ENCODE measurements at places on chromosomes 2 and 18.

GRCh38 chr2:55157474-55157884 is 74.6 kb downstream of the CLHC1 start:
- H3K4me1 ChIP-seq: peaks cover 56% of the 10 kb centered on the region
- H3K4me3 ChIP-seq: no peak overlapping the region
- no peaks in the 10 kb centered on the region for H3K27me3 ChIP-seq
- H3K36me3 ChIP-seq: no peaks in the 10 kb centered on the region
- H3K27ac ChIP-seq: peak overlapping the region; percentile 53
- DNase-seq: no peak

DNA sequence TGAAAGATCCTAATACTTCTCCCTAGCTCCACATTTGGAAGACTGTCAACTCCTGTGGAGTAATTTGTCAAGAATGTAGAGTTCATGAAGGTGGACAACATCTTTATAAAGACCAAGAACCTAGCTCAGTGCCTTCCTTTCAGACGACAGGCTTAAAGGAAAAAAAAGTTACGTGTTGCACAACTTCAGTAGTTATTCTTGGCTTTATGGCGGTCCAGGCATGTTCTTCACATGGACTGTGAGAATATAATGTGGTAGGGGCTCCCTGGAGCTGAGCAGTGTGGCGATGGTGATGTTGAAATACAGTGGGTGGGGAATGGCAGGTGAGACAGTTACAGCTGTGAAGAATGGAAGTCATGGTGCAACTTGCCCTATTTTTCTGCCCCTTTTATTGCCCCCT is 3.9 kb downstream of the TAF1B start:
- no peak overlapping the region for H3K4me3 ChIP-seq
- no peaks in the 10 kb centered on the region for H3K27me3 ChIP-seq
- peaks cover 36% of the 10 kb centered on the region for H3K36me3 ChIP-seq
- no peak for DNase-seq
- no peak overlapping the region for H3K27ac ChIP-seq
- H3K4me1 ChIP-seq: peaks cover 11% of the 10 kb centered on the region

DNA sequence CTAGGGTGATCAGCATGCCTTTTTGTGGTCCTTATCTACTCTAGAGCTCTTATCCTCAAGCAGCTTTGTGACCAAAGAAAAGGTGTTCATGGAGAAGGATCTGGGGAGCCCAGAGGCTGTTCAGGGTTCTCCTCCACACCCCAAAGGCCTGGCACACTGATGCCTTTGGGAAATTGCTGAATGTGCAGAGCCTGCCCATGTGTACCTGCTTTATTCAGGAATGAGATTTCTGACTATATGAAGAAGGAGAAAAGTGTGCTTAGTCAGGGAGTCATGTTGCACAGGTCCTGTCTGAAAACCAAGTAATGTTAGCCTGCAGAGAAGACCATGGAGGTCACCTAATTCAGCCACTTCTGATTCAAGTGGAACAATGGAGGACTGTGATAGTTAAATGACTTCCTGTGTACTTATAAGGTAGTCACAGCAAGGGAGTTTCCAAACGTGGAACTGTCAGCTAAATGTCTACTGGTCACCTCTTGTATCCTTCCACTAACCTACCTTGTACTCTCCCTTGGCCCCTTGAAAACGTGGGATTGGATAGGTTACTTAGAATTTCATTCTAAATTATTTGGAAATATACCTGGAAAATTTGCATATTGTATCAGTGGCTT is 81.3 kb downstream of the LIMS1 start:
- no peak overlapping the region for H3K27ac ChIP-seq
- DNase-seq: no peak
- H3K4me1 ChIP-seq: peaks cover 81% of the 10 kb centered on the region

DNA sequence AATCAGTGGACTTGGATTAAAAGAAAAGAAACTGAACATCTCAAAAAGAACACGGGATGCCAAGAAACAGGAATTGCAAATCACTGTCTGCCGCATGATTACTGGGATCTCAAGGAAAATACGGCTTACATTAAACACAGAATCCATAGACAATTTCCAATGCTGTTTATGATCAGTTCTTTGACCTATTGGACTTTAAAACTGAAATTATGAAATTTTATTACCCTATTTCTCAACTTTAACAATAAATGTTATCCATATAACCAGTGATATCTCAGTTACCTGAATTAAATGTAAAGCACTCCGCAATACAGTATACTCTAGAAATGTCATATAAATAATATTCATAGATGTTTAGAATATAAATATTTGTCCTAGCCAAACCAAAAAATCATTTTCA is 1556.9 kb upstream of the NXPH2 start:
- no peaks in the 10 kb centered on the region for H3K27me3 ChIP-seq
- H3K36me3 ChIP-seq: no peaks in the 10 kb centered on the region
- no peak overlapping the region for H3K27ac ChIP-seq
- H3K4me3 ChIP-seq: no peak overlapping the region

DNA sequence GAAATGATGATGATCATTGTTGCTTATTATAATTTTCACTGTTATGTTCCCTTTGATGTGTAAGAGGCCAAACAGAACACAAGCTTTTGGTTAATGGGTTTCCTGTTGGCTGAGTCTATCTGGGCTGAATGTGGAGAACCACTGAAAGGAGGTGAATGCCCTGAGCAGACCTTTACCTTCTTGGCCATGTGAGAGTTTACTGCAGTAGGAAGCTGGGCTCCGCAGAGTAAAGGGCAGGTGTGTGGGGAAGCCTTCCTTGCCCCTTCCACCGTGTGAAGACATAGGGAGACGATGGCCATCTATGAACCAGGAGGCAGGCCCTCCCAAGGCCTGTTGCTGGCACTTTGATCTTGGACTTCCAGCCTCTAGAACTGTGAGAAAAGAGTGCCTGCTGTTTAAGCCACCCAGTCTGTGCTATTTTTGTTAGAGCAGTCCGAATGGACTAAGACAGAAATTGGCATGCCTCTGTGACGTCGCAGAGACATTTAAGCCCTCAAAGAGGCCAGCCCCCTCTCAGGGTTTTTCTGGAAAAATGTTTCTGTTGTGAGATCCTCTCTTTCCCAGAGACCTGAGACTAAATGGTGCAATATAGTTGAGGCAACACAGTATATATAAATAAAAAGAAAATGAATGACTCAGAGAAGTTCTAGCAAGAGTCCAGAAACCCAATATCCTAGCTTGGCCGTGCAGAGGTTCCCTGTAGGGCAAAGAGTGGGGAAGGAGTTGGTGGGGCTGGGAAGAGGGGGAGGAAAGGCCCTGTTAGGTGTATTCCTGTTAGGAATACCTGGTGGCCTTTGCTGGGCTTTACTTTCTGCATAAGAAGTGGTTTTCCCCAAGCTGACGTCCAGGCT is 121.9 kb upstream of the LGALSL start:
- no peaks in the 10 kb centered on the region for H3K27me3 ChIP-seq
- no peaks in the 10 kb centered on the region for H3K36me3 ChIP-seq
- H3K4me1 ChIP-seq: peaks cover 45% of the 10 kb centered on the region

GRCh38 chr2:213696442-213696841 is 412.2 kb downstream of the SPAG16 start:
- no peak for DNase-seq
- H3K27ac ChIP-seq: no peak overlapping the region
- H3K36me3 ChIP-seq: no peaks in the 10 kb centered on the region
- no peaks in the 10 kb centered on the region for H3K4me1 ChIP-seq
- H3K27me3 ChIP-seq: no peaks in the 10 kb centered on the region

All from left ventricle myocardium inferior (tissue), 1 donor.